ENCODE measurements at places on chromosomes 6 and 20. TPM values are rescaled to one million over a fixed set of nuclear protein-coding genes. Genes with fewer than 3 reads are reported as not detected.

Gene RBM24
- 1.7 TPM for total RNA-seq

Gene GJA1
- total RNA-seq, result 654 TPM

Gene PTPRK
- total RNA-seq, result 149 TPM

Gene MCHR2
- not detected for total RNA-seq

Gene ARFGAP1
- total RNA-seq, result 115 TPM

Gene UNC5CL
- 0.12 TPM for total RNA-seq

Gene MAP3K4
- total RNA-seq, result 54.7 TPM

Gene GNMT
- 0.16 TPM for total RNA-seq

Gene HLA-DMB
- 0.65 TPM for total RNA-seq

Gene ZBTB12
- total RNA-seq, result 2.3 TPM

Gene GNAS-AS1
- total RNA-seq, result 0.81 TPM

Gene LRFN2
- total RNA-seq, result not detected

Gene BTNL2
- total RNA-seq, result not detected

Gene GCLC
- 13.0 TPM for total RNA-seq

Gene DEF6
- 0.81 TPM for total RNA-seq

Gene PNPLA1
- not detected for total RNA-seq

Gene GRM1
- 0.16 TPM for total RNA-seq

Gene RAB5IF
- total RNA-seq, result 38.5 TPM

Gene CRISP2
- total RNA-seq, result not detected

Gene PLCB1
- total RNA-seq, result 14.4 TPM

Gene TAF8
- total RNA-seq, result 15.3 TPM

Gene RIMS4
- under 0.01 TPM for total RNA-seq

Gene SNTA1
- 53.3 TPM for total RNA-seq

Gene KCNG1
- 3.2 TPM for total RNA-seq

Gene SMLR1
- not detected for total RNA-seq

Gene MCUR1
- total RNA-seq, result 10.1 TPM

Gene KCNK5
- total RNA-seq, result not detected

Gene TNFRSF21
- total RNA-seq, result 80.1 TPM

Gene TFEB
- total RNA-seq, result 8.1 TPM

Gene HTR1B
- 0.81 TPM for total RNA-seq

Gene SLC25A27
- 8.4 TPM for total RNA-seq

Gene RAMACL
- 3.4 TPM for total RNA-seq

Gene TREML2
- total RNA-seq, result not detected

Gene COL21A1
- total RNA-seq, result 12.0 TPM

Gene FOXC1
- 2.3 TPM for total RNA-seq

Gene RAET1L
- total RNA-seq, result not detected

Measured in hair follicle dermal papilla cell (primary cell).